Motor neuron (in vitro differentiated cells): ENCODE measurements at places on chromosomes 7 and 10. TPM values are rescaled to one million over a fixed set of nuclear protein-coding genes. Genes with fewer than 3 reads are reported as not detected.
A peak's percentile ranks its signal among the peaks of the same experiment; 100 is the strongest.

DNA sequence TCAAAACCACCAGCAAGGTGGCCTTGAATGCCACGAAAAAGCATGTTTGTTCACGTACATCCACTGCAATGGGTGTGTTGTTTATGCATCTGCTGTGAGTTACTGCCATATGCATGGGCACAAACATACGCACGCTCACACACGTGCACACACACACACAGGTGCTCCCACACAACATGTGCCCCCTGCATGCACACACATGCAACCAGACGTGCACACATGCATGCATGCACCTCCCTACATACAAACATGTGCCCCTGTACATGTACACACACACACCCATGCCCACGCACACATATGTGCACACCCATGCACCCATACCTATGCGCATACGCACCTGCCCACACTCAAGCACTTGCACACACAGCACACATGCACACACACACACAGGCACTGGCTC, 10.1 kb upstream of the DMBT1 start:
- ATAC-seq, result no peak

DNA sequence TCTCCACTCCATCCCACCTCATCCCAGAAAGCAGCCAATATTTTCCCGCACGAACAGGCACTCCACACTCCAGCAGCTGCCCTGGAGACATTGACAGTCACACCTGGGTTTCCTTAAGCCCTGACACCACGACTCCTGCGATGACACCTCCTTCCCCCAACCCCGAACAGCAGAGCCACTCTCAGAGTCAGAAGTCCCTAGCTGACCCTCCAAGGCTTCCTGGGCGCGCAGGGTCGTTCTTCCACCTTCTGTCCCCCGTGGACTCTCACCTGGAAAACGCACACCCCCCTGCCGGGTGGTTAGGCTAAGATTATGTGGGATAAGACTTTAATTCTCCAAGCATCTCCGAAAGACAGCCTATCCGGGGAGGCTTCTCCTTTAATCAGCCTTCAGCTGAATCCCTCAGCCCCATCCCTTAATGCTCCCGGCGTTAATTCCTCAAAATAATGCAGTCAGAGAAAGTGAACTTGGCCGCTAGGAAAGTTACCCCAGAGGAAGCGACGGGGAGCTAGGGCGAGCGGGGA, 1.1 kb downstream of the DENND11 start:
- peak; percentile 17 for ATAC-seq

- no peak for ATAC-seq
Observed at GRCh38 chr10:101827919-101828600, 9.8 kb upstream of the OGA start.

DNA sequence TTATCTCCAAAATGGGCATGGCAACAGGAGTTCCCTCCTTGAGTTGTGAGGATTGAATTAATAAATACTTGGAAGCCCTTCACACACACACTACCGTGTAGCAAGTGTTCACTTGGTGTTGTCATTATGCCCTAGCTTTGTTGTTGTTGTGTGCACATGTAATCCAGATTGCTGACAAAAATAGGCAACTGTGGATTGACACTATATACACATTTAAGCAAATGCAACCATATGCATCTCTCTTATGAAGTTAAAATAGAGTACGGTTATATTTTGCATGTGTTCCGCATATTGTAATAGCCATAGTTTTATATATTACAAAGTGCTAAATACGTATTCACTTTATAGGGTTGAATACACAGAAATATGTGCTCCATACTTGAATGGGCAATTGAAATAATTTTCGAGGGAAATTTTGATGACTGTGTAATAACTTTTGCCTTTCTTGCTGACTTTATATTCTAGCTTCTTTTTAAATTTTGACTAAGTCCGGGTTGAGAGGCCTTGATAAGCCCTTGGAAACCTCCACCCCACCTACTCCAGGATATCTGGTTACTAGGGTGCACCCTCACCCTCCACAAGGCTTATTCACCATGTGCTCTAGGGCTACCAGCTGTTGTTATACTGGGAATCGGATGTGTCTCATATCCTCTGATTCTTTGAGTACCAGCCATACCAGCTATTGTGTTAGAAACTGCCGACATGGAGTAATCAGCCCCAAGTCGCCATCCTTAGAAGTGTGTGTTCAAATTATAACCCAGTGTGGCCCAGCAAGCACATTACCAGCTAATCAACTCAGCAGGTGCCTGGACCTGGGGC, 265.0 kb downstream of the CAMK1D start:
- ATAC-seq, result no peak

DNA sequence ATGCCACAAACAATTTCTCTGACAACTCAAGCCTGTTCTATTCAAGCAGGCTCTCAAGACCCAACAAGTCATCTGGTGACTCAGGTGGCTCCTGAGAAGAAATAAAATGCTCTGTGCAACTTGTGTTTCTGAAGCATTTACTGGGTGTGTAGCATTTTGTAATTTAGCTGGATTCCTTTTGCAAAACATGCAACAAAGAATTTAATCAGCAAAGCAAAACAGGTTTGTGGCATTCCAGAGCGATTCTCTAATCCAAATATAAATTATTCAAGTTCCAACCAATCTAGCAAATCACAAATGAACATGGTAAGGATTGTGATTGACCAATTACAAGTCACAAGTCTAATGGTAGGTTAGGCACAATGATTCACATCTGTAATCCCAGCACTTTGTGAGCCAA, 39.8 kb upstream of the C10orf67 start:
- no peak for ATAC-seq

DNA sequence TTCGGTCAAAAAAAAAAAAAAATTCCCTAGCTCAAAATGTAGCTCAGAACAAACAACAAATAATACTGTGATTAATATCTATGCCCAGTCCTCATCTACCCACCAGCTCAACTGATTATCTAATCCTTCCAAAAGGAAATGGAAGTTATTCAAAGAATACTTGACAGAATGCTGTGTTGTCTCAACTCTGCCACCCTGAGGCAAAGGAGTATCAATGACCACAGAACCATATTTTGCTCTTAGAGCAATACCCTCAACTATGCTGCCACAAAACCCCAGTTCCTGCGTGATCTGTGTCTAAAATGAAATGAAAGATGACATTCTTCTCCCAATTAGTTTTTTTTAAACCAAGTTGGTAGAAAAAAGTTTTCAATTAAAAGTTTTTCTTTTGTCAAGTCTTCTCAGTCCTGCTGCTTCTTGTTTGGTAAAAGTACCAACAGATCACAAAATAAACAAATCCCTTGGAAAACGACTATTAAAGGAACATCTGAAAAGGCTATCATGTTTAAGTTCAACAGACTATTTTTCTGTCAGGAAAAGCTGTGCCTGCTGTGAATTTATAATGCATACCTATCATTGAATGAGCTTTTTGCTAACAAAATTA, 21.6 kb downstream of the RBM28 start:
- no peak for ATAC-seq

DNA sequence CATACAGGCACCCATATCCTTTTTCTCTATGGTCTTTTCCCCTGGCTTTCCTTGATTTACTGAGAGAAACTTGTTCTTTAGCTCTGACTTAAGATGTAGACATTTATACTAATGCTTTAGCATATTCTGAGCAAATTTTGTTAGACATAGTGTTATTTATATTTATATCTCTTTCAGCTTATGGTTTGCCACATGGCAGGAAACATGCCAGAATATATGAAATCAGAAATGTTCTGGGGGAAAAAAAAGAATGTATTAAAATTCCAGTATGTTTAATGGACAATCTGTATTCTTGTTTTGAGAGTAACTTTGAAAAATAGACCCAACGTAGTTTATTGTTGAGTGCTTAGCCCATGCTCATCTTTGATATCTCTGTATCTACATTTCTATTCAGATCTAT, 10.1 kb upstream of the GGCT start:
- ATAC-seq, result no peak

GRCh38 chr10:31074722-31075086, 43.0 kb upstream of the ZNF438 start:
- ATAC-seq, result no peak

- ATAC-seq, result no peak
Observed at GRCh38 chr7:19284596-19285300, 139.5 kb upstream of the FERD3L start.

GRCh38 chr10:13769946-13770345, 183.2 kb downstream of the PRPF18 start:
- no peak for ATAC-seq

DNA sequence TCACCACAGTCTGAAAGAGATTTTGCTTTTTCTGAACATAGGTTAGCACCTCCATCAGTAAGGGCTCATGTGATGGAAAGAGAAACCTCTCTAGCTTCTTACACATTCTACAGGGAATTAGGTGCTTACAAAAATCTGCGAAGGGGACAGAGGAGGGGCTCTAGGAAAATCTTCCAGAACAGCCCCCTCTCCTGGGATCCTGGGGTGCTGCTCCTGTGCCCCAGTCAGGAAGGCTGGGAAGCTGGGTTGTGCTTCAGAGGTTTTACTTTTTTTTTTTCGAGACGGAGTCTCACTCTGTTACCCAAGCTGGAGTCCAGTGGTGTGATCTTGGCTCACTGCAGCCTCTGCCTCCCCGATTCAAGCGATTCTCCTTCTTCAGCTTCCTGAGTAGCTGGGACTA, 7.5 kb upstream of the FAM171A1 start:
- no peak for ATAC-seq

- no peak for ATAC-seq
Observed at GRCh38 chr7:115831371-115831770, 199.2 kb downstream of the TFEC start.

DNA sequence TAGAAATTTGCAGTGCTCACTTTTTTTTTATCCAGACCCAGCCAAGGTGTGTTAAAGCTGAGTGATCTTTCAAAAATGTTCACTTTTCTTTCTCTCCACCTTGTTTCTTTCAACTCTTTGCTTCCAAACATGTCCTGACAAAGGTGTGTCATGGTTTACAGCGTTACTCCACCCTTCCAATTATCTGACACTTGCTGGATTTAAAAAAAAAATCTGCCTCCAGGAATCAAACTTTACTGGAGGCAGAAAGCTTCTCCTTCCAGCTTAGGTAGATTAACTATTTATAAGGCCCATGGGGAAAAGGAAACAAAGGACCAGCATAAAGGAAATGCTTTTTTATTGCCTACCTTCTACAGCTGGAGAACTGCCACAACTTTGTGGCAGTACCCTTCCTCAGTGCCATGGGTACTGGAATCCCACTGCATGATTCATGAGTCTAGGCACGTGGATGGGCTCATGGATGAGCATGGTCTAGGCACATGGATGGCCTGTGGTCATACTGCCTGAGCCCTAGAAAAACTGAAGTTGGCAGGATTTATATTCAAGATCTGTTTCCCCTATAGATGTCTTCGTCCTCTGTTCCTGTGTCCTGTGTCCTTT, at the start of gene COL17A1:
TSS of gene COL17A1 (minus strand) at position 80 of the 600 bp plus-strand sequence. CDS start 5,207 bp downstream, outside the sequence.
- no peak for ATAC-seq

DNA sequence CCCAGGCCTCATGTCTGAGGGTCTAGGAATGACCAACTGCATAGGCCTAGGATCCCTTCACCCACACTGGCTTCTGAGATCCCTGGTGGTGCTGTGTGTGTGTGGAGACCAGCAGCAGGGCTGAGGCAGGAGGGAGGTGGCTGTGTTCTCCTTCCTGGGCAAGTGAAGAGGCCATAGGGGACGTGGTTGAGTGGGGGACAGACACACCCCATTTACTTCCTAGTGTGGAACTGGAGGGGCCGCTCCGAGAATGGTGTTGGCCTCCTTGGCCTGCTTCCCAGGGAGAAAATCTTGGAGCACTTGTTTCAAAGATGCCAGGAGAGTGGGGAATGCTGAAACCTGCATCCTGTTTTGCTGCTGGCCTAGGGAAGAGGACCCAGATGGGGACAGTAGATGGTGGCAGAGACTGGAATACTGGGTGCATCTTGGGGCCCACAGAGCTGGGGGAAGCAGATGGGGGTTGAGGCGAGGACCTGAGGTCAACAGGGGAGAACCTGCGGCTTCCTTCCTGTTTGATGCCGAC, 19.1 kb downstream of the UBTD1 start:
- no peak for ATAC-seq

- ATAC-seq, result no peak
Observed at GRCh38 chr10:50280049-50280841, 28.9 kb upstream of the ASAH2 start.

DNA sequence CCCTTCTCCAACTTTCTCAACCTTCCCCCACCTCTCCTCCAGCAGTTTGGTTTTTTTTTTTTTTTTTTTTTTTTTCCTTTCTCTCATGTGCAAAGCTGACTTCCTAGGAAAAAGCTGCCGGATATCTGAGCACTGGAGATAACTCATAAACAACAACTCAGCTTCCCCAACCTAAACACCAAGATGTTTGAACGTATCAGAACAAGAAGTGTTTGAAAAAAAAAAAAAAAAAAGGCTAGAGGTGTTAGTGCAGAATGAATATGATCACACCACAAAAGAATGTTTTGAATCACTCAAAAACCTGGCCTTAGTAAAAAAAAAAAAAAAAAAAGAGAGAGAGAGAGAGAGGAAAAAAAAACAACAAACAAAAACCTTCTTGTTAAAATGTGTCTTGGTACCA, 11.2 kb downstream of the GATA3 start:
- no peak for ATAC-seq

DNA sequence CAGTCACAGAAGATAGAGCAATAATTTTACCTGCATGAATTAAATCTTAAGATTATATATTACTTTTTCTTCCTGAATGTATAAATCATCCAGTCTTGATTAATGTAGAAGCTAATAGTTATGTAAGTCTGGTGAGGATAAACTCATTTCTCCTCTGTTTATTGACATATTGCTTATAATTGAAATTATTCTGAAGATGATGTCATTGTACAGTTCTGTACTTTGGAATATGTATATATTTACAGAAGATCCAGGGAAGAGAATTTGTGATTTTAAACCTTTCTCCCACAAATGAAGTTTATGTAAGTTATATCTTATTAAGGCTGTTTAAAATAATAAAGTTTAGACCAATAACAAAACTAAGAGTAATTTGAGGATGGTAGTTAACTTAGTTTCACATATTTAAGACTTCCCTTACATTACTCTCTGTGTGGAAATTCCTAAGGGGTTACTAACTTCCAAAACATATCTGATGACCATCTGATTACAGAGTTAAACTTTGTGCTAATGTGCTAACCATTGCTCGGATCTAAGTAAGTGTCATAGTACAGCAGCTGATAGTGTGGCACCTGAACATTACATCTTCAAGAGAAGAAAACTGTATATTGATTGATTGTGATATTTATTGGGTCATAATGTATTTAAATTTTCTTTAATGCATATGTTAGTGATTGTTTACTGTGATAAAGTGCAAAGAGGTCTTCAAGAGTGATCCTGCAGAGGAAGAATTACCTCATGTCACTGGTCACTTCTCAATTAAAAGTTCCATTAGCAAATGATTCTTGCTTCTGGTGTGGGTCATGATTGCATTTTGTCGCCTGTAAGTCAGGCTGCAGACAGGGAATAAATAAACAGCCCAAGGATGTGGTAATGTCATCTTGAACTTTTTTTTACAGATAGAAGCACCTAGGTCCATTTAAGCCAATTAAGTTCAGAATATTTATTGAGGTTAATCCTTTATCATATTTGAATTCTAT, 96.9 kb downstream of the UBE3C start:
- no peak for ATAC-seq

- ATAC-seq, result no peak
Observed at GRCh38 chr7:90256778-90257177, 11.8 kb downstream of the CFAP69 start.

The GRID1 gene
- total RNA-seq, result 0.19 and 0.28 TPM in 2 replicates

The OPN1SW gene
- total RNA-seq, result 0.49 TPM in 1 of 2 replicates, not detected in the other

The VWDE gene
- 0.81 and 1.2 TPM in 2 replicates for total RNA-seq

The GPR26 gene
- total RNA-seq, result 0.36 and 0.52 TPM in 2 replicates
